NB4 (cell line): ENCODE measurements at places on chromosomes 6 and 20.

- no peak for DNase-seq
Measured at GRCh38 chr6:150521482-150521881, 78.2 kb upstream of the PLEKHG1 start.

GRCh38 chr6:97032955-97033354 is 108.4 kb downstream of the KLHL32 start:
- no peak for DNase-seq

DNA sequence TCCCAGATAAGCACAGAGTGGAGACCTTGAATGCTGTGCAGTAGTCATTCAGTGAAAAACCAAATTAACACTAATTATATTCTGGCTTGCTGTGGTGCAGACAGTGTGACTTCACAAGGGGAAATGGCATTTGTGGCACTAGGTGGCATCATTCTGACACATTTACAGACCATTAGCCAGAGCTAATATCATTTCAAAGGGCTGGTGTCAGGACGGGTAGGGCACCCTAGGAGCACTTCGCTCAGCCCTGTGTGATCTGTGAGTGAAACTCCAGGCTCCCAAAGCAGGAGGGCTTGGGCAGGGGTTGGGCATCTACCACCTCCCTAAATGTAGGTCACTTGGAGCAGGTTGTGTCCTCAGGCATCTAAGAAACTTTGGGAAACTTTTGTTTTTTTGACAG is 555.8 kb downstream of the PKHD1 start:
- DNase-seq, result peak; percentile 31

- DNase-seq, result no peak
Measured at GRCh38 chr6:14149053-14149738, 31.6 kb downstream of the CD83 start.

DNA sequence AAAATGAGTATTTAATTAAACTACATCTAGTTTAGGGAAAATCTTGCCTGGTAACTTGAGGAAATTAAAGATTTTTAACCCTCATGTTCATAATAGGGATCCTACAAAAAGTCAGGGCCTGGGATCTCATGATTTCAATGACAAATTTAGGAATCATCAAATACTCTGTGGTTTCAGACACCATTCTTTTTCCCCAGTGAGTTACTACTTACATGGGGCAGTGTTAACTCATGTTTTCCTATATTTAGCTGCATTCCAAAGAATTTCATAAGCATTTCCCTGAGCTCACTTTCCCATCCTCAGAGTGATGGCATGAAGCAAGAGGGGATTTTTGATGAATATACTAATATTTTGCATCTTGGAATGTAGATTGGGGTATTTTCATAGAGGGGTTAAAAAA is 321.7 kb downstream of the CENPW start:
- DNase-seq, result no peak

DNA sequence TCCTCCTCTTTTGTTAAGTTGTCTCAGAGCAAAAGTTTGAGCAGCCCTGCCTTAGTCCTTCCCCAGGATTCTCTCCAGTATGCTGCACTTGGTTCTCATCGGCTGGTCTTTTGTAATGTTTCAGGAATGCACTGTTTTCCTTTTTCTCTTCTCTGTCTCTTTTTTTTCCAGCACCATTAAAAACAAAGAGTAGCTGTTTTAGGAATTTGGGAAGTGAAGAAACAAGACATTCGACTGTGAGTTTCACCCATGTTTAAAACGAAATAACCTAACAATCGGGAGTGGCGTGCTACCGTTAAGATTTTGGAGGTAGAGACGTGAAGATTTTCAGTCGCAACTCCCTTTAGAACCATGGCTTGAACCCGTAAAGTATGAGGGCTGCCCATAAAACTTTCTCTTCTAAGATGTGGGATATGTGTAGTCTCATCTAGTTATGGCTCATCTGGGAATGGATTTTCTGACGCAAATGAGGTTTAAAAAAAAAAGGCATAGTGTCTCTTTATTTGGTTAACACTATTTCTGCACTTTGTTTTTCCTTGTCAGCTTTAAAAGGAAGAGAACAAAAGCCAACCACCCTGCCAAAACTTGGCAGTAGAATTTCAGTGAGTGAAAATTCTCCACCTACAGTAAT is 35.9 kb upstream of the RAB23 start:
- DNase-seq, result no peak

GRCh38 chr6:29813809-29814208 is 13.8 kb upstream of the HLA-G start:
- DNase-seq, result peak; percentile 62

DNA sequence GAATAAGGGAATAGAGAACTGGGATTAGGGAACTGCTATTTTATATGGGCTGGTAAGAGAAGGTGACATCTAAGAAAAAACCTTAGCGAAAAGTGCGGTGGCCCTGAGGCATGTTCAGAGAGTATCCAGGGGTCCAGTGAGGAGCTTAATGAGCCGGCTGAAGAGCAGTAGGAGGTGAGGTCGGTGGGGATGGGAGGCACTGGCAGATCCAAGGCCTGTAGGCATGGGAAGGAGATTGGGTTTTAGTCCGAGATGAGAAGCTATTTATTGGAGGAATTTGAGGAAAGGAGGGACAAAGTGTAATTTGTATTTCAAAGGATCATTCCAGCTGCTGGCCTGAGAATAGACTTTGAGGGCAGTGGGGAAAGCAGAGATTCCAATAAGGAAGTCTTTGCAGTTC is 123.8 kb downstream of the QKI start:
- DNase-seq, result no peak

GRCh38 chr20:21125072-21125848 is 622 bp upstream of the KIZ start:
- DNase-seq, result no peak

DNA sequence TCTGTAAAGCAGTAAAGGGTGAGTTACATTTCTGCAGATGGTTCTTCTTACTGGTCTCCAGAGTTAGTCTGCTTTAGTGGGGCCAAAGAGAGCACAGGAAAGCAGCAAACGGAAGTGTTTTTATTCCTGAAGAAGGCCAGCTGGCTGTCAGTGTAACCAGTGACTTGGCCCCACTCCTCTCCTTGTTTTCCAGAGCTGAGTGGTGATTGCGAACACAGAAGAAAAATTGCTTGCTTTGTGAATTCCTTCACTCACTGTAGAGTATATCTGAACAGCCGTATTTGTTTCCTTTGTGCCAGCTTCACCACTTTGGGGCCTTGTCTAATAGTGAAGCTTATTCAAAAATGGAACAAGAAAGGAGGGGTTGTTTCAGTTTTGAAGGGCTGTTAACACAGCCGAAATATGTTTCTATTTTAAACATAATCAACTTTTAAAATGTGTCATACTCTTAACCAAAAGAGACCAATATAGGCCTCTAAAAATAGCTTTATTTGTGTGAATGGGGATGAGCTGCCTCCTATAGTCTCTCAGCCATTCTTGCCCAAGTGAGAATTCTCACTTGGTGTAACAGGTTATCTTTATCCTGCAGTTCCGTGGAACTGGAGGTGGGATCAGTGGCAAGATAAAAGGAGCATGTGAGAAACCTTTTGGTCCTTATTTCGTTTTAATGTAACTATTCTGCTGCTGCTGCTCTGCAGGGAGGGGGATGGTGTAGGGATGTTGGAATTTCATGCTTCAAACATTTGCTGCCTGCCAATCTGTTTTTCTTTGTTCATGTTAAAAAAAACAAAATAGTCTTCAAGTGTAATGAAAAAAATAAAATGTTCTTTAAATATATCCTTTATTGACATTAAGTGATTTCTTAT is 37.8 kb downstream of the ZC2HC1B start:
- no peak for DNase-seq

DNA sequence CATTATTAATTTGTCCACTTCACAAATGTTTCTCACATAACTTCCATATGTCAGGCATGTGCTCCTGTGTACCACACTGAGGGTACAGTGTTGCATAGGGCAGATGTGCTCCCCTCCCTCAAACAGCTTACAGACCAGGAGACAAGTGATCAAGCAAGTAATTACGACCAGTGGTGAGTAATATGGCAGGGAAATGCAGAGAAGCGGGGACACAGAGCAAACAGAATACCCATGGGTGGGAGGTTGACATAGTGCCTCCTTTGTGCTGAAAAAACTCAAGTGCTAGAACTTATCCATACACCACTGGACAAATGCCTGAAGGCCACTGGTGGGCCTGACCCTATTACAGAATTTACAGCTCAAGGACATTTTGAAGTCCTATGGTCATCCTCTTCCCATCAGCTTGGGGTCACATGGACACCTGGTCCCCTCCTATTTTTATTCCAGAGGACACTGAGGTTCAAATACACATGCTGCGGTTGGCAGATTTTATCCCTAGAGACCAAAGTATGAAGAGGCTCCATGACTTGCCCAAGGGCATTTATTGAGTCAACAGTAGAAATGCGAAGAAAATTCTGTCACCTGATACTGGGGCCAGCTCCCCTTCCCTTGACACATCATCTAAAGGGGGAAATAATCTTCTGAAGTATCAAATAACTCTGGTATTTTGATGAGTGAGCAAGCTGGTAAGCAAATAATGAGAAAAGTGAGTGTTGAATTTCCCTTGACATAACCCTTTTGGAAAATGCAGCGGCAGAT is 116.6 kb downstream of the QRSL1 start:
- no peak for DNase-seq

- no peak for DNase-seq
Measured at GRCh38 chr20:6595704-6596103, 171.8 kb upstream of the BMP2 start.

- peak; percentile 83 for DNase-seq
Measured at GRCh38 chr20:3407040-3407770, at the start of gene DNAAF9. DNAAF9 (minus strand) TSS chr20:3407669; CDS start chr20:3407557, 112 bp downstream.

- DNase-seq, result no peak
Measured at GRCh38 chr6:11835065-11835464, 56.5 kb upstream of the ADTRP start.

DNA sequence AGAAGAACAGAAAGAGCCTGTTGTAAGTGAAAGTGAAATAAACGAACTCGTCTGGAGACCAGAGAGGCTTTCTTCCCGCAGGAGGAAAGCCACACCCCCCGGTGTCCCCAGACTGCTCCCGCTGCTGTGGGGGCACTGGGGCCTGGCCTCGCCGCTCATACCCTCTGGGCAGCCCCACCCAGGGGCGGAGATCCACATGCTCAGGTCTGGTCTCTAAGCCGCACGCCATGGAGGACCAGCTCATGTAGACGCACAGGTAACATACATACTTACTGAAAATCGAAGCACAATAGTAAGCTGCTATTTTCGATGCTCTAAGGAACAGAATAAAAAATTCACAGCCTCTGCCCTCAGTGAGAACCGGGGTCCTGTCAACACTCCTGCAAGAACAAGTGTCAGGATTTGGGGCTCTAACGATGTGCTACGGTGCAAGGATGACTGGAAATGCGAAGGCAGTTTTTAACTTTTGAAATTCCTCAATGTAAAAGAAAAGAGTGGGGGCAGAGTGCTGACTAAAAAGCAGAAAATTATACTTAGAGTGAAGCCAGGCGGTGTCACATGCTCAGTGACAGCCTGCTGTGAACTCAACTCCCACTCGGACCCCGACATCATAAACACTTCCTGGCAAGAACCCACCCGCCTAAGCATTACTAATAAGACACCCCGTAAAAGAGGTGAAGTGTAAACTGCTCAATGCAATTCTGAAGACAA is 110.5 kb downstream of the IRF4 start:
- DNase-seq, result peak; percentile 56

DNA sequence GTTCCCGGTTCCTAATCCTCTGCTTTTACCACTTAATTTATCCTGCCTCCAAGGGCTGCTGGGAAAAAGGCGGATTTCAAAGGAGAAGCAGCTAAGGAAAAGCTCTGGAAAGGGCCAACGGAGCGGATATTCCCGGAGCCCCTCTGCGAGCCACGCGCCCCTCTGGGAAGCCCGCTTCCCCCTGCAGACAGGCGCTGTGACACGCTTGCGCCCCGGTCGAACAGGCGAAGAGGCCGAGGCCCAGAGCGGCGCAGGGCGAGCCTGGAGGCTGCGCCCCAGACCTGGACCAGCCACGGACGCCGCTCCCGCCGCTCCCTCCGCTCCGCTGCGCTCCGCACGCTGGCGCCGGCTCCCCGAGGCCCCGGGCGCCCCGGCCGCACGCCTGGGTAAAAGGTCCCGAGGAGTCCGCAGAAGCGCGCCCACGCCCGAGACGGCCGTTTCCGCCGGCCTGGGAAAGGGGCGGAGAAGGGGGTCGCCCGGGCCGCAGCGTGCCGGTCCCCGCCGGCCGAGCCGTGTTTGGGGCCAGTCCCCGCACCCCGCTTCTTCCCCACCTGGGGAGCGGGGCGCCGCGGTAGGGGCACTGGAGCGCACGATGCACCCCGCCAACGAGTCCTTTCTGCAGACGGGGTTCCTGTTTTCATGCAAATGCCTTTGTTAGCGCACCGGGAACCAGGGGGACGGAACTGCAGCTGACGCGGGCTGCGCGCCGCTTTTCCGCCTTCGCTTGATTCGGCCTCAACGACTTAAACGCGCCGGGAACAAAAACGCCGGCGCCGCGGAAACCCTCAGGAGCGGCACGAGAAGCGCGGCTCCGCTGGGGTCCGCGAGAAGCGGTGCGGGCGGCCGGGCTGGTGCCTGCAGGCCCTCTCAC is 91.9 kb upstream of the SIRPA start:
- DNase-seq, result peak; percentile 97

GRCh38 chr6:50143011-50143719 is 93.4 kb upstream of the DEFB112 start:
- DNase-seq, result no peak

DNA sequence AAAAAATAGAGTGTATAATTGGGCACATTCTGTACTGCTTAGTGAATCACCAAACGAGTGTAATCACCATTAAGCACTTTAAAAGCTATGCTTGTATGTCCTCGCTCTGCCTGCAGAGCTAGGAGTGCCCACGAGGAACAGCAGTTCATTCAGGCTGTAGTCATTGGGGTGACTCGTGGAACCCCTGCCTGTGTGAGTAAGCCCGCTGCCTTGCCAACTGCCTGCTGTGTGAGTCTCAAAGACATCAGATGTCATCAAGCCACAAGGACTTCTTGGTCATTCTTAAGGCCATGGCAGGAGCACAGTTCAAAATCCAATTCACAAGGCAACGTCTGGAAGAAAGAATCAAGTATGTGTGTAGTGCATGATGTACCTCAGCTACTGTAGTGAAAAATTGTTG is 60.4 kb downstream of the FOXO3 start:
- peak; percentile 76 for DNase-seq

DNA sequence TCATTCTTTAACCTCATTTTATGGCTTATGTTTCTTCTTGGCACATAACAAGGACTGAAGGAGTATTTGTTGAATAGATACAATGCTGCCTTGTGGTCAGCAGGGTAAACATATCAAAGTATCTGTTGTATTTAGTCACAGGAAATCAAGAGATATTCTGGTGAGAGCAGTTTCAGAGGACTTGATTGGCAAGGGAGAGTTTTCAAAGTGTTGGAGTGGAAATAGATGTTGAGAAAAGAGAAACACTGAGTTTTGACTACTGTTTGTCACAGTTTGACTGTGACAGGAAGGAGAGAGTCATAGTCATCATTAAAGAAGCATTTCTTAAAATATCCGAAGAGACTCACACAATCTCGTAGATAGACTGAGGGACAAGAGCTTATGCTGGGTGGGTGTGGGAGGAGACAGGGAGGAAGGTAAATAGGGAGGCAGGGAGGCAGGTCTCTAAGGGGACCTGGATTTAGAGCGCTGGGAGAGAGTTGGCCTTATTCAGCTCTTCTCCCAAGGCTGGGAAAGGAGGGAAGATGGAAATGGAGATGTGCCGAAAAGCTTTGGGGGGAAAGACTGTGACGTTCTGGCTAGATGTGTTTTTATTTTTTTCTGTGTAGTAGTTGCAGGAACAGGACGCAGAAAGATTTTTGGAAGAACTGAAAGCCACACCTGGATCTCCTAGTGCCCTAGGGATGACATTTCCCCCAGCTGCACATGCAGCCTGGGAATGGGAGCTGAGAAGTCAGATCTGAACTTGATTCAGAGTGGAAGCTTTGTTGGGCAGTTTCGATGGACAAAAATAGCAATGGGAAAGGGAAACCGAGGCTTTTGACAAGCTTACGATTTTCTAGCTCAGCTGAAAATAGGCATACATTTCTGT is 65.0 kb upstream of the IFNGR1 start:
- DNase-seq, result no peak
